ENCODE measurements at places on chromosomes 11 and 22. TPM values are rescaled to one million over a fixed set of nuclear protein-coding genes. Genes with fewer than 3 reads are reported as not detected.

DNA sequence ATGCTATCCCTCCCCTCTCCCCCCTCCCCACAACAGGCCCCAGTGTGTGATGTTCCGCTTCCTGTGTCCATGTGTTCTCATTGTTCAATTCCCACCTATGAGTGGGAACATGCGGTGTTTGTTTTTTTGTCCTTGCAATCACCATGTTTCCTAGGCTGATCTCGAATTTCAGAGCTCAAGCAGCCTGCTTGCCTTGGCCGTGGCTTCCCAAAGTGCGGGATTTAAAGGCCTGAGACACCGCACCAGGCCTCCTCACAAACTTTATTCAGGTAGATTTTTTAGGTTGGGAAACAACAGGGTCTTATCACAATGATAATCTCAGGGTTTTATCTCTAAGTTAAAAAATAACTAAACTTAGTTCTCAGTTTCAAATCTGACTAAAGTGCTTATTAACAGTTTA lies 125.4 kb downstream of the LUZP2 start:
- no peaks in the 10 kb centered on the region for H3K36me3 ChIP-seq
- no peak overlapping the region for H3K4me3 ChIP-seq
- H3K27me3 ChIP-seq, result no peaks in the 10 kb centered on the region
- H3K27ac ChIP-seq, result no peak overlapping the region
- DNase-seq, result no peak
- H3K4me1 ChIP-seq, result no peaks in the 10 kb centered on the region

GRCh38 chr22:22748297-22748743 lies 103.9 kb downstream of the GGTLC2 start:
- no peak for DNase-seq
- H3K27ac ChIP-seq, result no peak overlapping the region
- peaks cover 6% of the 10 kb centered on the region for H3K4me1 ChIP-seq
- no peak overlapping the region for H3K4me3 ChIP-seq
- H3K27me3 ChIP-seq, result peaks cover 13% of the 10 kb centered on the region
- peaks cover 2% of the 10 kb centered on the region for H3K36me3 ChIP-seq

DNA sequence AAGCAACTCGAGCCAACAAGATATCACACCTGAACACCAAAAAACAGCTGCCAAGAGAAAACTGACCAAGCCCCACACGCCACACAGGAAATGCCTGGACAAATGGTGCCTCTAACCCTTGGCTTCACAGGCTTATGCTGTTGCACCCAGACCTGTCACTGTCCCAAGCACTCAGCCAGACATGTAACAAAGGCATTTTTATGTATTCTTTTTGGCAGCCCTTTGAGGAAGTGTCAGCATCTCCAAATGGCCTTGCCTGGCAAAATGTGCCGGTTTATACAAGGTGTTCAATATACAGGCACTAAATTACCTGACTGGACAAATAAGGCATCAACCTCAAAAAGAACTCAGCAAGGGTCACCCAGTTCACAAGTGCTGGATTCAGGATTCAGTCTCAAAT lies 6.1 kb downstream of the HDHD5 start:
- H3K4me3 ChIP-seq, result no peak overlapping the region
- H3K36me3 ChIP-seq, result no peaks in the 10 kb centered on the region
- H3K4me1 ChIP-seq, result peaks cover 16% of the 10 kb centered on the region
- no peaks in the 10 kb centered on the region for H3K27me3 ChIP-seq
- no peak overlapping the region for H3K27ac ChIP-seq

- no peaks in the 10 kb centered on the region for H3K27me3 ChIP-seq
- no peak for DNase-seq
- no peak overlapping the region for H3K27ac ChIP-seq
- H3K36me3 ChIP-seq, result no peaks in the 10 kb centered on the region
- H3K4me1 ChIP-seq, result no peaks in the 10 kb centered on the region
- no peak overlapping the region for H3K4me3 ChIP-seq
Measured at GRCh38 chr11:5847711-5848110, 6.0 kb upstream of the OR52E6 start.

DNA sequence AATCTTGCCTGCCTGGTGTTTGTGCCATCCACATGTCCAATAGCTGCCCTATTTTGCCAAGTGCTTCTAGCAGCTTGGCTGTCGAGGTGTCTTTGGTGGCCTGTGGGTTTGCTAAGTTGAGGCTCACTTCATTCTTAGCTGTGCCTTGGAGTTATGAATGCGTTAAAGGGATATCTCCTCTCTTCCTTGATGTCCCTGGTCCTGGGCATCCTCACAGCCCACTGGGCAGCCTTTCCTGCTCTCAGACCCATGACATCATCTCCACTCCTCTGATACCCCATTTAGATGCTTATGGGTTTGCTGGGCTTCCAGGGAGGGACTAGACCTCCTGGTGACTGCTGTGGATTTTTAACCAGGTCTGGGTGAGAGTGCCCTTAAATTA lies 1.3 kb downstream of the LDLRAD3 start:
- peaks cover 3% of the 10 kb centered on the region for H3K36me3 ChIP-seq
- no peak for DNase-seq
- peak overlapping the region; percentile 86 for H3K4me3 ChIP-seq
- peaks cover 8% of the 10 kb centered on the region for H3K4me1 ChIP-seq
- no peak overlapping the region for H3K27ac ChIP-seq

DNA sequence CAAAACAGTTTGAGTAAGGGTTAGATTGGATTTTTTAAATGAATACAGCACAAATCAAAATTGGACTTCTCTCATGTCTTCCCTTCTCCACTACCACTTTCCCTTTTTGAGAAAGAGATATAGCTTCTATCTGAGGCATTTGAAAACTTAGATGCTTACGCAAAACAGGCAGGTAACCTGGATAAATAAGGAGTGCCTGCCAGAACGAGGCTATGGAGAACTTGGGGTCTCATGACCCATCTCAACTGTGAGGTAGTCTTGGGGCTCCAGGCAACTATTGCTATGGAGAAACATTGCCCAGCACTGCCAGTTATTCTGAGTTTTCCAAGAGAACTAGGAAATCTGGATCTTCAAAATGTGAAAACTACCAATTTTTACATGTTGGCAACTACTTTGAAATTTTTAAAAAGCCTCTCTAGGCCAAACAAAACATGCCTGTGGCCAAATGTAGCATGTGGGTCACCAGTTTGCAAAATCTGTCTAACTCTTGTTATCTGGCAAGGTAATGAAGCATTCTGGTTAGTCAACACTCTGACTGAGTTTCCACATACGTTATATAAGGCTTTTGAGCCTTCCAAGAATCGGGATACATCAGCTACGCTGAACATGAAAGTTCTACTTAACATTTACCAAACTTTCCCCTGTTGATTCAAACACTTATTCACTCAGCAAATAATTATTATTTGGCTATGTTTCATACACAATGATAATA lies 752.7 kb downstream of the KCNA4 start:
- no peaks in the 10 kb centered on the region for H3K4me1 ChIP-seq
- H3K27me3 ChIP-seq, result no peaks in the 10 kb centered on the region

GRCh38 chr22:46090036-46090591 lies 60.2 kb upstream of the PPARA start:
- no peak for DNase-seq
- no peaks in the 10 kb centered on the region for H3K36me3 ChIP-seq
- no peak overlapping the region for H3K4me3 ChIP-seq
- H3K27ac ChIP-seq, result peak overlapping the region; percentile 57
- H3K27me3 ChIP-seq, result no peaks in the 10 kb centered on the region

GRCh38 chr22:39592081-39593065 lies 21.8 kb downstream of the CACNA1I start:
- no peak overlapping the region for H3K4me3 ChIP-seq
- peaks cover 13% of the 10 kb centered on the region for H3K4me1 ChIP-seq
- DNase-seq, result no peak

DNA sequence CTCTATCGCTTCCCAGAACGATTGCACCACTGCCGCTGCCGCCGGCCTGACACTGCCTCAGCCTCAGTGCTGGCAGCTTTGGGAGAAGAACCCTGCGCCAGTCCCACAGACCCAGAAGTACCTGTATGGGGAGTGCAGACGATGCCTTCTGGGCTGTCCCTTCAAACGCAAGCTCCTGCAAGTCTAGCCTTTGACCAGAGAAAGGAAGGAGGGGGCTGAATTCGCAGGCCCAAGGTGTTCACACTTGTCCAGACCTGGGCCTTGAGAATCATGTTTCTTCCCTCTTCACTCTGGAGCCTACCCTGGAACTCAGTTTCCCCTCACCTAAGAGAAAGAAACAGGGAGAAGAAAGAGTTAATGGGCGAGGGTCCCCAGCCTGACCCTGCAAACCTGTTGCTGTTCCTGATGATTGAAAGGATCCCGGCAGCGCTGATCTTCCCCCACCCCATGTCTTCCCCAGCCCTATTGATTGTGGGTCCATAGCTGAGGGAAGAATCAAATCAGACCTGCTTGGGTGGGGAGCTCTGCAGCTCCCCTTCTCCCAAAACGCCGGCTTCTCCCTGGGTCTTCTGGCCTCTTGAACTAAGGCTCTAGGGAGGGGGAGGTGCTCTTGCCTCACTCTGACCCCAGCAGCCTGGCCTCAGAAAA lies 786 bp upstream of the MCAM start:
- H3K36me3 ChIP-seq, result peaks cover 2% of the 10 kb centered on the region
- H3K4me3 ChIP-seq, result peak overlapping the region; percentile 21
- peaks cover 20% of the 10 kb centered on the region for H3K27me3 ChIP-seq
- H3K27ac ChIP-seq, result peak overlapping the region; percentile 95

DNA sequence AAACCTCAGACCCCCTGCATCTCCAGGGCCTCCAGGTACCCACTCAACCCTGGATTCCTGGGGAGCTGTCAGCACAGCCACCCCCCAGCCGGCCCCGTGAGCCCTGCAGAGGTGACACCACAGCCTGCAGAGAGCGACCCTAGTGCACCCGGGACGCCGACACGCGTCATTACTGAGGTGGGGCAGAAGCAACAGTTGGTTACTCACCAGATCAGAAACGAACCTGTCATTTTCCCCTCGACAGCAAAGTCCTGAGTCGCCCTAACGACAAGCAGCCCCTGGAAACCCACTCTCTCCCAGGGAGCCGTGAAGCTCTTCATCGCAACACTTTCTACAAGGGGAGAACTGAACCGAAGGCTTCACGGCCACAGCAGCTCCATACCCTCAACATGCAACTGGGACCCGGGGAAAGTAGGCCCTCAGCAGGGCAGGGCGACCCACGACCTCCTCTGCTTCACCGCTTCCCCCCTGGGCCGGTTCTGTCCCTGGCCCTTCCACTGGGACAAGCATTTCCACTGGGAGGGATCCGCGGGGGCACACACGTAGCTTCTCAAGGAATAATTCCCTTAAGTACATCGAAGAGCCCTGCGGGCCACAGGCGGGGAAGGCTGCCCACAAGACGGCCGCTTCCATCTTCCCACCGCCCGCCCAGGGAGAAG lies 1.6 kb downstream of the BRD1 start:
- DNase-seq, result no peak
- peaks cover 40% of the 10 kb centered on the region for H3K4me1 ChIP-seq
- H3K27ac ChIP-seq, result peak overlapping the region; percentile 93
- peak overlapping the region; percentile 93 for H3K4me3 ChIP-seq
- H3K27me3 ChIP-seq, result no peaks in the 10 kb centered on the region

DNA sequence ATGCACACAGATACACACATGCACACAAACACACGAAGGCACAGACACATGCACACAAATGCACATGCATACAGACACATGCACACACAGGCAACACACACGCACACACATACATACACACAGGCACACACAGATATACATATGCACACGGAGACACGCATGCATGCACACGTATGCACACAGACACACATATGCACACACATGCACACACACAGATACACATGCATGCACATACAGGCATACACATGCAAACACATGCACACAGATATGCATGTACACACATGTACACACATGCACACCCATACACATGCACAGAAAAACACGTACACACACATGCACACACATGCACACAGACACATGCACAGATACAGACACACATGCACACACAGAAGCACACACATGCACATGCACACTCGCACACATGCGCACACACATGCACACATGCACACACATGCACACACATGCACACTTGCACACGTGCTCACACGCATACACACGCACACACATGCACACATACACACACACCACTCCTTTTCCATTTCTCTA lies 70.8 kb upstream of the ALDH3B2 start:
- no peak for DNase-seq
- peaks cover under 1% of the 10 kb centered on the region for H3K4me1 ChIP-seq
- H3K4me3 ChIP-seq, result no peak overlapping the region
- H3K36me3 ChIP-seq, result peaks cover 2% of the 10 kb centered on the region
- peaks cover 20% of the 10 kb centered on the region for H3K27me3 ChIP-seq
- no peak overlapping the region for H3K27ac ChIP-seq

GRCh38 chr22:46085828-46086576 lies 64.3 kb upstream of the PPARA start:
- no peaks in the 10 kb centered on the region for H3K27me3 ChIP-seq
- H3K27ac ChIP-seq, result no peak overlapping the region
- DNase-seq, result no peak
- H3K4me1 ChIP-seq, result peaks cover 10% of the 10 kb centered on the region

- no peaks in the 10 kb centered on the region for H3K36me3 ChIP-seq
- DNase-seq, result no peak
- no peaks in the 10 kb centered on the region for H3K4me1 ChIP-seq
- no peaks in the 10 kb centered on the region for H3K27me3 ChIP-seq
- H3K27ac ChIP-seq, result no peak overlapping the region
Measured at GRCh38 chr11:99522467-99523173, 501.9 kb downstream of the CNTN5 start.

DNA sequence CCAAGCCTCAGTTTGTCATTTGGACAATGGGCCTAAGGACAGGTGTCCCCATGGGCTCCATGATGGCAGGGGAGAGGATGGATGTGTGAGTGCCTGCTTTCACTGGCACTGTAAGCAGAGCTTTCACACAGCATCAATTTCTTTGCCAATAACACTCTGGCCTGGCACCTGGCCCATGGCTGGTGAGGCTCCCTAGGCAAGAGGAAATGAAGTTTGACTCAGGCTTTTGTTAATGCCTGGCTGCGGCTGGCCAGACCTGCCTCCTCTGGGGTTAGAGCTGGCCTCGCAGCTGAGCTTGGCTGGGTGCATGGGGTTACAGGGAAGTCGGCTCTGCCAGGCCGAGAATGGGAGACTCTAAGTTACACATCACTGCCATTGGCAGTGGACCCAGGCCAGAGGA lies 30.0 kb upstream of the SEZ6L start:
- no peak overlapping the region for H3K27ac ChIP-seq
- no peaks in the 10 kb centered on the region for H3K4me1 ChIP-seq
- DNase-seq, result no peak
- no peaks in the 10 kb centered on the region for H3K36me3 ChIP-seq
- H3K27me3 ChIP-seq, result peaks cover 17% of the 10 kb centered on the region
- no peak overlapping the region for H3K4me3 ChIP-seq

GRCh38 chr11:112785719-112786118 lies 175.5 kb upstream of the NCAM1 start:
- no peaks in the 10 kb centered on the region for H3K4me1 ChIP-seq
- no peak overlapping the region for H3K27ac ChIP-seq
- H3K4me3 ChIP-seq, result no peak overlapping the region
- no peak for DNase-seq

DNA sequence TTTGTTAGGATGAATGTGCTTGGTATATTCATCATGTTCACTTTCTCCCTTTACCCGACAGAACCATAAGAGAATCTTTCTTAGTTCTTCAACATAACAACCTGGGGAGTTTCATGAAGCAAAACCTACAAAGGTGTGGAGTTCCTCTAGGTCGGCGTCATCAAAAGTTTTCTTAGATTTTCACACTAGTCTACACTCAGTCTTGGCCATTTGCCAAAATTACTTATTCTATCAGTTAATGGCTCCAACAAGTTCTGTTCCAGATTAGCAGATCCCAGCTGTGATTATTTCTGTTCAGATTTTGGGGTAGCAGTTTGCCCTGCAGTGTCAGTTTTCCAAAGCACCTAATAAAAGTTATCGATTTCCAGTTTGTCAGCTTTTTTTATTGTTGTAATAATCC lies 935.8 kb upstream of the RAG2 start:
- H3K4me3 ChIP-seq, result no peak overlapping the region
- H3K36me3 ChIP-seq, result no peaks in the 10 kb centered on the region
- DNase-seq, result no peak

Gene MN1
- total RNA-seq, result 0.42 TPM

Gene ARHGEF17
- not detected for total RNA-seq

Measured in T-helper 17 cell (primary cell).